Iris pigment epithelial cell (primary cell): ENCODE measurements at places on chromosomes 13 and 19.

GRCh38 chr19:50178859-50179537 lies 15.9 kb upstream of the IZUMO2 start:
- DNase-seq = peak; percentile 16

DNA sequence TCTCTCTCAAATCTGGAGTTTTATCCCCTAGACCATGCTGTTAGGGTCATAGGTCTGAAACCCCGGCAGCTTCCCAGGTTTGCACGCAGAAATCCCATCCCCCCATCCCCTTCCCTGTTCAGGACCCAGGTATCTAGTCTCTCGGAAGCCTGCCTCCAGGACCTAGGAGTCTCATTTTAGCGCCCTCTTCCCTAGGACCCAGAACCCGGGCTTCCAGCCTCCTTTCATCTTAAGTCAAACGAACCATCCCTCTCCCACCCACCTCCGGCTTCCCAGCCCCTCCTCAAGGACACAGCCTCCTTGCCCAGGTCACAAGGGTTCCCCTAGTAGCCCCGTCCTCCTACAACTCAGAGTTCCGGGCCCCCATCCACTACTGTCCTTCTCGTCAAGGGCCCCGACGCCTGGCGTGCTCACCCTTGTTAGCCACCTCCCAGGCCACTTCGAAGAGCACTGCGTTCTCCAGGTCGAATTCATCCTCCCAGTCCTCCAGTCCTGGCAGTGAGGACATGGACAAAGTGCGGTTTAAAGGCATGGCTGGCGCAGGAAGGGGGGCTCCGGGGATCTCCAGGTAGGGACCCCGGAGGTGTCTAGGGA lies 431 bp downstream of the GYS1 start:
- DNase-seq = no peak

DNA sequence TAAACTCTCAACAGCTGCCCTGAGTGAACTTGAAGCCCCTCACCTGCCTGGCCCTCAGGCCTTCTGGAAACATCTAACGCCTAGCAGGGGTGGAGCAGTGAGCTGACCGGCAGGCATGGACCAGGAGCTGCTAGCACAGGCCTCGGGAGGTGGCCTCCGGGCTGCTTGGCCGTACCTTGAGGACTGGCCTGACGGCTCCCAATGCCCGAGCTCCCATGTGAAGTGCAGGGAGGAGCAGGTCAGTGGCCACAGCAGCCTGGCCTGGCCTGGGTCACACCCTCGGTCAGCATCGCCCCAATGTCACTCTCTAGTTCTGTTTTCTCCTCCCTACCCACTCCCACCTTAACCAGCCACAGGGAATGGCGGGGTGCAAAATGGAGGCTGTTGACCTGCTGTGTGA lies 19.0 kb downstream of the TSHZ3 start:
- no peak for DNase-seq

GRCh38 chr19:17658666-17659065 lies 29.5 kb downstream of the UNC13A start:
- DNase-seq = peak; percentile 12

DNA sequence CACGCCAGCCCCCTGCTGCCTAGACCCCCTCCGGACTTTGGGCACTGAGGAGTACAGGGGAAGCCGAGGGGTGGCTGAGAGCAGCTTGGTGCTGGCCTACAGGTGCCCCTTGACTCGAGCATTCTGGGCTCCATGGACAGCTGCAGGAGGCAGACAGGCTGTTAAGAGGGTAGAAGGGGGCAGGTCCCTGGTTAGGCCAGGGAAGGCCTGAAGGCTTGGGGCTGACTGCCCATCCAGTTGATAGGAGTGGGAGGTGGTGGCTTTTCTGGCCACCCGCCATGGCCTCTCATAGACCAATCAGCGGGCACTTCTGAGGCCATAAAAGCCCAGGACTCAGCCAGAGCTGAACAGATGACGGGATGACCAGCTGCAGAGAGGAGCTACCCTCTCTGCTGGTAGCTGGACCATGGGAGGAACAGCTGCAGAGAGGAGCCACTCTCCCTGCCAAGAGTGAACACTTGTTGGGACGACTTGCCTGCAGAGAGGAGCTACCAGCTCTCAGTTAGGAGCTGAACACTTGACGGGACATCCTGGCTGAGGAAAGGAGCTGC lies 10.7 kb upstream of the SUPT20H start:
- DNase-seq = no peak

DNA sequence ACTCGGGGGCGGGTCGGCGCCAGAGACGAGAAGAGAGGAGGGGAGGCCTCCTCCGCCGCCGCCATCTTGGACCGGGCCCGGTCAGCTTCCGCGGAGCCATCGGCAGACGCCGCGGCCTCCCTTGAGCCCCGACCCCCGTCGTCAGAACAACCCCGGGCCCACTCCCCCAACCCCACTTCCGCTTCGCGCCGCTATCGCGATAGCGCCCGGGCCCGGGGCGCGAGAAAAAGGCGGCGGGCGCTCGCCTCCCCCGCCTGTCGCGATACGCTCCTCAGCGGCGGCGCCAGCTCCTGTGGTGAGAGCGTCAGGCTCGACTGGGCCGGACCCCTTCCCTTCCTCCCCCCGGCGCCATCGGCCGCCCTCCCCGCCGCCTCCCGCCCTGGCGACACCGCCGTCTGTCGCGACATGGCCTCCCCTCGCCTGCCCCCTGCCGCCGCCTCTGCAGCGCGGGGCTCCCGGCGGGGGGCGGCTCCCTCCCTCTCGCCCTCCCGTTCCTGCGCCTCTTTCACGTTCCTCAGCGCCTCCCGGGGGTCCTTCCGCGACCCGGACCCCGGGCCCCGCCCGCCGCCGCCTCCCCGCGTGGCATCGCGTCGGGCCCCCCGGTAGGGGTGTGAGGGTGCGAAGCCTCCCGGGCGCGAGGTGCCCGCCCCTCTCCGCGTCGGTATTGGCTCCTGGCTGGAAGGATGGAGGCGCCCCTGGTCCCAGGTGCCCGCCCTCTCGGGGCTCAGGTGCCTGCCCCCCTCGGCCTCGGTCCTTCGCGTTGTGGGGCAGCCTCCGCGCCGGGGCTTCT lies at the start of gene CNOT3:
TSS of gene CNOT3 (plus strand) at position 64 of the 790 bp plus-strand sequence. CDS start 5,217 bp downstream, outside the sequence.
- DNase-seq = no peak

- DNase-seq = peak; percentile 37
Measured at GRCh38 chr13:95536632-95537241, 15.8 kb upstream of the CLDN10 start.

DNA sequence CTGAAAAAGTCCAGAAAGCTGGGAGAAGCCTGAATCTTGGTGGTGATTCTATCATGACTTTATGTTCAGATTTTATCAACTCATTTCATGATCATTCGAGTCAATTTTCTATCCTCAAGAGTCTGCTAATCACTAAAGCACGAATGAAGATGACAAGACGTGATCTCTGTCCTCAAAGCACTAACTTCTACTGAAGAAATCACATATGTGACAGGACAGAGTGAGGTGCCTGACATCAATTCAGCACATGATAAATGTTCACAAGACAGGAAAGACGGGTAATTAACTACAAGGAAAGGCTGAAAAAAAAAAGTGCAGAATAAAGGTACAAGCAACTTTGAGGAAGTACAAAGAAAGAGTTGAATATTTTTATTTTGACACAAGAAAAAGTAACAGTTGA lies 487.1 kb downstream of the EFNB2 start:
- no peak for DNase-seq

DNA sequence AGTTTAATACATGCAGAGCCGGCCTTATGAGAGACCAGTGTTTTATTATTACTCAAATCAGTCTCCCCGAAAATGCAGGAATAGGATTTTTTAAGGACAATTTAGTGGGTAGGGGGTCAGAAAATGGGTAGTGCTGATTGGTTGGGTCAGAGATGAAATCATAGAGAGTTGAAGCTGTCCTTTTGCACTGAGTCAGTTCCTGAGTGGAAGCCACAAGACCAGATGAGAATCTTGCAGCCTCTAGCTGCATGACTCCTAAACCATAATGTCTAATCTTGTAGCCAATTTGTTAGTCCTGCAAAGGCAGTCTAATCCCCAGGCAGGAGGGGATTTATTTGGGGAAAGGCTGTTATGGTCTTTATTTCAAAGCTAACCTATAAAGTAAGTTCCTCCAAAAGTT lies 1163.9 kb downstream of the DIAPH3 start:
- DNase-seq = peak; percentile 21

DNA sequence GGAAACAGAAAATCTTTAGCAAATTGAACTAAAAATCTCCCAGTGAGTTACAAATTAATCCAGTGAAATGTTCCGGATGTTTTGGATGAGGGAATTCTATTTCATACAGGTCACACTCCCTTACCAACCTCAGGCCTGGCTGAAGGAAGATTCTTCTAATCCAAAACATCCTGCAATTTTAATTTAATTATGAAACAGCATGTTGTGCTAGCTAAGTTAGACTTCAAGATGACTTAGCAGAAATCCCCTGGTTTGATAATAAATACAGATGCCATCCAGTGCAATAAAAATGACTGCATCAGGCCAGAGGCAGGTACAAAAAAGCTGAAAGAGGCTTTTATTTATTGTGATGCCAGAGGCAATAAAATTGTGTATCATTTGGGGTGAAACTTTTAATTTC lies 96.7 kb upstream of the CLDN10 start:
- DNase-seq = no peak

- DNase-seq = no peak
Measured at GRCh38 chr13:52449331-52450011, 963 bp downstream of the VPS36 start.

DNA sequence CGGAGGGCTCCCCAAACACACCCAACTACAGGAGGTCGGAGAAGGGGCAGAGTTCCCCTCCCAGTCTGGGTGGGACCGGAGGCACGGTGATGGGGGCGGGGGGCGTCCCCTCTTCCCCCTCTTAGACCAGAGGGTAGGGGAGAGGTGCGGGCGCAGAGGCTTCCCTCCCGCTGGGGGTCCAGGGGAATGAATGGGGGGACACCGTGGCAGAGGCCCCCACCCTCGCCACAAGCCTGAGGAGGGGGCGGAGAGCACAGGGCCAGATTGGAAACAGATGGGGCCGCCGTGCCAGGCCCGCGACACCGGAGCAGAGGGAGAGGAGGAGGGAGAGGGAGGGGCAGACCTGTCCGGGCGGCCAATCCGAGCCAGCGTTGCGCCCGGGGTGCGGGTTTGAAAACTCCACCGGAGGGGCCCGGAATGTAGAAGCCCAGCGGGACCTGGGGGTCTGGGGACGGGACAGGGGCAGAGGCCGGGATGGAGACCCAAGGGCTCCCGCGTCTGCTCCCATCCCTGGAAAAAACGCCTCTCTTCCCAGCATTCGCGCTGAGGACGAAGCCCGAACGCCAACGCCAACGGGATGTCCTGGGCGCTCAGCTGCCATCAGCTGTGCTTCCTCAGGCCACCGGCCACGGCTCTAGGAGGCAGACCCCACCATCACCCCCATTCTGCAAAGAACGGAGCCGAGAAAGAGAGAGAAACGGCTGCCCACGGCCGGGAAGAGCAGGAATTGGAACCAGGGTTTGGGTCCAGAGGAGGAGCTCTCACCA lies 46.8 kb downstream of the PTPRS start:
- peak; percentile 46 for DNase-seq

GRCh38 chr19:30216453-30216852 lies 155.7 kb upstream of the ZNF536 start:
- DNase-seq = no peak

DNA sequence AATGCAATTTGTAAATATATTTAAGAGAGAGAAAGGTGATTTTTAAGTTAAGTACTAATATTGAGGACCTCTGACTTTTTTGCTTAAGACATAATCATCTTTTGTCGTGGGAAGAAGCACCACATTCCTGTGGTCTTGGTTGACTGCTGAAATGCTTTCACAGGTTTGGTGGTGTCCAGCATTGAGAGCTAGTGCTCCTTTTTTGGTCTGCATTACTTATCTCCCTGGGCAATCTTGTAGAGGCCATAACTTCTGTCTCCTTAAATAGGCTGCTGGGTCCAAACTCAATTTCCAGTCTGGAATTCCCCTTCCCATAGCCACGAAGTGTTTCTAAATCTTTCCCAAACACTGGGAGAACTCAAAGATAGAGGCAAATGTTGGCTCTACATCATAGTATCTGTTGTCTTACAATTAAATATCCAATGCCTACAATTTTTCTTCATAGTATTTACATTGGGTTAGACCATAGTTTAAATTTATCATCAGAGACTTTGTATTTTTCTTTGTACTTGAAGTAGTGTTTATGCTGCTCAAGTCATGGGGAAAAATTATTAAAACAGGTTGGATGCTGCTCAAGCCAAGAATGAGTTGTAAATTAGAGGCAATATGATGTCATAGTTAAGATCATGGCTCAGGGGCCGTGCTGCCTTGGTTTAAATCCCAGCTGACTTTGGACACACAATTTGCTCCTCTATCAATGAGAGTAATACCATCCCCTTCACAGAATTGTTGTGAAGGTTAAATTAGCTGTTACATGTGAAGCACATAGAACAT lies 105.6 kb downstream of the POSTN start:
- DNase-seq = peak; percentile 95

DNA sequence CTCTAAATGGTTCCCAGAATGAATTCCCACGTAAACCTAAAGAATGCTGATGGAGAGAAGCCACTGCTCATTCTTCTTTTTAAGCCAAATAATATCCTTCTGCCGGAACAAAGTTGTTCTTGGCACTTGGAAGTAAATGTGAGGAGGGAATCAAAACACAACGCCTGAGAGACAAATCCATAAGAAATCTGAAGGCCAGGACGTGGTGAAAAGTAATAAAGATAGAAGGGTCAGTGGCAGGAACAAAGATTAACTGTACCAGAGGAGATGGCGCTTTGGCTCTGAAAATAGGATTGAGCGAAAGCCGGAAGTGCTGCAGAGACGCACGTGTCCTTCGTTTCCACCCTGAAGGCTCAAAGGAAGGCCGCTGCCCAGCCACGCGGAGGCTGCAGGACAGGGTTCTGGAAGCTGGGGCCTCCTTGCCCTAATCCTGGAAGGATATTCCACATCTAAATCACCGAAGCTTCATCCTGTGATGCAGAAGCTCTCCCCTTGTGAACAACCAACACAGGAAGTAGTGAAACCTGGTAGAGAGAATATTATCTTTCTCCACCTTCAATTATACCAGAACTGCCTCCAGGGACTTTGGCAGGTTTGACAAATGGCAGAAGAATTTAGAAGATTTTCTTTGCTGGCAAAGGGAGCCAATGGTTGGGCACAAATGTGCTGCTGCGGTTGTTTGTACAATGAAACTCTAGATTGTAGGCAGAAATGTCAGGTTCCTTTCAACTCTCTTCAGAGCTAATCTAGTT lies 214.6 kb upstream of the SERP2 start:
- no peak for DNase-seq

DNA sequence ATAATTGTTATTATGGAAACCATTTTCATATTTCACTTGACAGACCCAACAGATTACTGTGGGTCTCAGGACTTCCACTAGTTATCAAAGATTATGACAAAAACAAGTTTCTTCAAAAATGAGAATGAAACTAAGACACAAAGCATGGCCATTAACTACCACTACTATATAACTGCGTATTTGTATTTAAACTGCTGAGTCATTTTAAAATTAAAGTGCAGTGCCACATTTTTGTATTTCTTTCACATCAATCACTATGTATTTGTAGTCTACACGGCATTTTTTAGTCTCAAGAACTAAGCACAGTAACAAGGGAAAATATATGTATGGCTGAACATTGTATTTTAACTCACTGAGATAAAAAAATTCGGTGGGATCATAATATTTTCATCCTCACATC lies 10.1 kb upstream of the KLF12 start:
- no peak for DNase-seq

- no peak for DNase-seq
Measured at GRCh38 chr13:100350601-100351000, 238.0 kb downstream of the GGACT start.

GRCh38 chr19:3687774-3688706 lies 12.2 kb downstream of the PIP5K1C start:
- DNase-seq = no peak

GRCh38 chr13:106003651-106004050 lies 531.8 kb downstream of the EFNB2 start:
- no peak for DNase-seq
